ENCODE measurements at places on chromosomes 5 and 9. TPM values are rescaled to one million over a fixed set of nuclear protein-coding genes. Genes with fewer than 3 reads are reported as not detected.

Gene BTNL8
- total RNA-seq: 0.24 TPM

DNA sequence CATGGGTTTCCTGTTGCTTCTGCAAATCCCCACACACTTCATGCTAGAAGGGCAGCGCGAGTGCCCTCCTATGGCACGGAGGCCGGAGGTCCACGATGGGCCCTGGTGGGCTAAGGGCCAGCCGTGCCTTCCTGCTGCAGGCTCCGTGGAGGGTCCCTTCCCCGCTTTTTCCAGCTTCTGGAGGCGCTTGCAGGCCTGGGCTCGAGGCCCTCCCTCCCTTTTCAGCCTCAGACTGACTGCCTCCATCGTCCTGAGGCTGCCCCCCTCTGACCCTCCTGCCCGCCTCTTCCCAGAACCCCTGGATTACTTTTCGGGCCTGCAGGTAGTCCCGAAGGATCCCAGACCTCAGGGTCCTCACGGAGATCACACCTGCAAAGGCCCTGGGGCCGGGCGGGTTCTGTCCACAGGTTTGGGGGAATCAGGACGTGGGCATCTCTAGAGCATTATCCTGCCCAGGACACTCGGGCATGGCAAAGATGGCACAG is 3.2 kb upstream of the TERT start:
- H3K27ac ChIP-seq: no peak overlapping the region
- H3K4me1 ChIP-seq: no peaks in the 10 kb centered on the region
- no peaks in the 10 kb centered on the region for H3K36me3 ChIP-seq
- no peak overlapping the region for H3K4me3 ChIP-seq
- H3K27me3 ChIP-seq: no peaks in the 10 kb centered on the region
- DNase-seq: peak; percentile 37

GRCh38 chr9:121851641-121852091 is 200.2 kb downstream of the DAB2IP start:
- no peak overlapping the region for H3K4me3 ChIP-seq
- no peak for DNase-seq
- H3K27me3 ChIP-seq: no peaks in the 10 kb centered on the region
- no peaks in the 10 kb centered on the region for H3K4me1 ChIP-seq
- no peaks in the 10 kb centered on the region for H3K36me3 ChIP-seq

Gene PCDHB3
- 0.07 TPM for total RNA-seq

DNA sequence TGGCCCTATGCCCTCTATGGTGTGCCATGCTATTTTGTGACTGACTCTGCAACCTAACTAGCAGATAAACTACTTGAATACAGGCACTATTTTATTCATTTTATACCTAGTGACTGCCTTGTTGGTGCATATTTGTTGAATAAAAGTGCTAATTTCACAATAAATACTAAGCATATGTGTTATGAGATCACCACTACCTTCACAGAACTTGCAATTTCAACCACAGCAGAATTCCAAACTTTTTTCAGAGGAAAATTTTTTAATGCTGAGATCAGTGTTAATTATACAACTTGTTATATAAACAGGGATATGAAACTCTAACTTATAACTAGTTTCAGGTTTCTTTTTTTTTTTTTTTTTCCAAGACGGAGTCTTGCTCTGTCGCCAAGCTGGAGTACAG is 94.8 kb downstream of the NR3C1 start:
- DNase-seq: no peak
- H3K36me3 ChIP-seq: peaks cover 4% of the 10 kb centered on the region
- no peaks in the 10 kb centered on the region for H3K4me1 ChIP-seq
- no peaks in the 10 kb centered on the region for H3K27me3 ChIP-seq
- H3K27ac ChIP-seq: no peak overlapping the region
- no peak overlapping the region for H3K4me3 ChIP-seq

Gene SLCO6A1
- total RNA-seq: not detected

- peaks cover 2% of the 10 kb centered on the region for H3K36me3 ChIP-seq
- no peak overlapping the region for H3K27ac ChIP-seq
- H3K4me3 ChIP-seq: no peak overlapping the region
Measured at GRCh38 chr5:14849516-14850294, 21.9 kb downstream of the ANKH start.

Measured in right lobe of liver (tissue), 6 donors.